ENCODE measurements at places on chromosomes 1 and 21.

- DNase-seq, result peak; percentile 66
Measured at GRCh38 chr1:22641906-22642636, 1.4 kb upstream of the C1QC start.

GRCh38 chr1:56964349-56965017 lies 1.3 kb downstream of the C8B start:
- no peak for DNase-seq

DNA sequence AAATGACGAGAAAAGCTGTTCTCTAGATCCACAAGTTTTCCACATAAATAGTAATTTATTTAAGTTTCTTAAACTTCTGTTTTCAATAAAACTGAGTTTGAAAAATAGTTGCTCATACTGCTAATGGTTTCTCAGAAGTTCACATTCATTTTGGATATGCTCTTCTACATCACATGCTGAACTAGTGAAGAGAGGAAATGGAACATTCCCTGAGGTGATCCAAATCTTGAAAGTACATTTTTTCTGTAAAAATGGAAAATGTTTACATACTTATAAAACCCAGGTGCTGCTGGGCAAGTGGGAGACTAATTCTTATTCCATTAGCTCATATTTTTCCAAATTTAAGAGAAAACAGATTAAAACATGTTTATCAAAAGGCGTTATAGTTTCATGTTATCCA lies 111.7 kb downstream of the ADGRL4 start:
- no peak for DNase-seq

- DNase-seq, result no peak
Measured at GRCh38 chr1:183783342-183783741, 21.6 kb upstream of the RGL1 start.

DNA sequence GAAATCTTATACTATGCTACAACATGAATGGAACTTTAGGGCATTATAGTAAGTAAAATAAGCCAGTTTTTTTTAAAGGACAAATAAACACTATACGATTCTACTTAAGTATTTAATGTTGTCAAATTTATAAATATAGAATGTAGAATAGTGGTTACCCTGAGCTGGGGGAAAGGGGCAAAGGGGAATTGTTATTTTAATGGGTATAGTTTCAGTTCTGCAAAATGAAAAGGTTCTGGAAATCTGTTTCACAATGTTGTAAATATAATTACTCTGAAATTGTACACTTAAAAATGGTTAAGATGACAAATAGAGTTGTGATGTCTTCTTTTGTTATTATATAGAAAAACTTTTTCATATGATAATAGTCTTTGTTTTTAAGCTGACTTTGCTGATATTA lies 366.3 kb downstream of the MRPL39 start:
- no peak for DNase-seq

DNA sequence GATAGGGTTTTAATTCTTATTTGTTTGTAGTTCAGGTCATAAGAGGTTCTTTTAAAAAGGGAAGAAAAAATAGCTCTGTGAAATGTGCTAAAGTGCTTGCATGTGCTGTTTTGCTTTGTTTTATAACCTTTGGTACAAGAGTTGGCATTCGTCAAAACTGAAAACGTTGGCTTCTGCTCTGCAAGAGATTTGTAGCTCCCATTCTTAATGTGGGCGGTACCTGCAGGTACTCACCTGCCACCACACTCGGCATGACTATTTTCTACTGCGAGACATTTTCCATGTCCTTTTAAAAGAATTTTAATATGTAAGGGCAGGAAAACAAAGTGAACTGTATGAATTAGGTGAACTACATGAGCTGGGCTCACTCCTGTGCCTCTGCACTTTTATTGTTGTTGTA lies 92.6 kb downstream of the ADARB1 start:
- no peak for DNase-seq

GRCh38 chr1:99673315-99673714 lies 27.4 kb downstream of the PALMD start:
- no peak for DNase-seq

DNA sequence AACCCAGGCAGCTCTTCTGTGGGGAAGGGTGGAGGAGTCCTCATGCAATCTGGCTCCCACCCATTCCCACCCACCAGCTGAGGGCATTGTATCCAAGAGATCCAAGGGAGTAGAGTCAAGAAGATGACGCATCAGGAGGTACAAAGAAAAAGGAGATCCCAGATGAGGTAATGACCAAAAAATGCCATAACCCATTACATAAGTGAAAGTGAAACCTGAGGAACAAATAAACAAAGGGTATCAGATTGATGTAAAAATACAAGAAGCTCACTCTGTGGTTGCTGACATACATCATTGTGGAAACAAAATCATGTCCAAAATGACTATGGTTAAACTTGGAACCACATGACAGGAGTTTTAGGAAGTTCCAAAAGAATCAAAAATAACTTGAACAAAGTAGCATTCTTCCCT lies 42.5 kb downstream of the CCN1 start:
- no peak for DNase-seq

DNA sequence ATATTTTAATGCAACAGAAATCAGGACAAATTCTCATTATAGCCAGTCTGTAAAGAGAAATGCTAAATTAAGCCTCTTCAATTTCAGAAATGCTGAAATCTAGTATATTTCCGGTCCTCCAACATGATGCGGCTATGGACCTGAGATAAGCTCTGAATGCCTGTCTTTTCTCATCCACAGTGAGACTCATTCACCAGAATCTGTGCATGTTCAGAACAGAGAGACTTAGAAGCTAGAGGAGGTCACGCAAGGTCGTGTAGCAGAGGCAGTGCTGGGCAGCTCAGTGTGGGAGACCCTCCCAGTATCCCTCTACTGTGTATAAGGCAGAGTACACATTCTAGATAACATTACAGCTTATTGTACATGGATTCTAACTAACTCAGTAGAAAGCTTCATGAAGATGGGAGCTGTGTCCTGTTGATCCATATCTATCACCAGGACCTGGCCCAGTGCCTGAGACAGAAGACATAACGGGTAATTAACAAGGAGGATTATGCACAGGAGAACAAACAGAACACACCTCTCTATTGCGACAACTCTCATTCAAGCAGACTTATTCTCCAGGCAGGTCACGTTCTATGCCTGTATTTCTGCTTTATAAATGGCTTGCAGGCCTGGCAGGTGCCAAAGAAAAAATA lies 97.0 kb upstream of the COA6 start:
- DNase-seq, result no peak

- DNase-seq, result no peak
Measured at GRCh38 chr1:154944401-154945159, 8.1 kb upstream of the PMVK start.

DNA sequence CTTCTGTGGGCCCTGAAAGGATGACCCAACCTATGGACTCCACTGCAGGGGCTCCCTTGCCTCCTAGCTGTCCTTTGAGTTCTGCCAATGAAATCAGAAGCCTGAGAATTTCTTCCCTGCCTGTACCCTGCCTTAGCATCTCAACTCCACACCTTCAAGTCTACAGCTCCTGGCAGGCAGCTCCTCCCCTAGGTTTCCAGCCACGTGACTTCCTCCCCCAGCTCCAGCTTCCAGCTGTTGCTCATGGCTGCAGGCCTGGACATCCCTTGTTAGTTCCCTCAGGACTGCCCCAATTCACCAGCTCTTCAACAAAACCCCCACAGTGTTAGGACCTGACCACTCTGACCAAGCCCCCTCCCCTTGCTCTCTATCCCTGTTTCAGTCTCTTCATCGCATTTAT lies 2.4 kb downstream of the RCAN1 start:
- DNase-seq, result no peak

DNA sequence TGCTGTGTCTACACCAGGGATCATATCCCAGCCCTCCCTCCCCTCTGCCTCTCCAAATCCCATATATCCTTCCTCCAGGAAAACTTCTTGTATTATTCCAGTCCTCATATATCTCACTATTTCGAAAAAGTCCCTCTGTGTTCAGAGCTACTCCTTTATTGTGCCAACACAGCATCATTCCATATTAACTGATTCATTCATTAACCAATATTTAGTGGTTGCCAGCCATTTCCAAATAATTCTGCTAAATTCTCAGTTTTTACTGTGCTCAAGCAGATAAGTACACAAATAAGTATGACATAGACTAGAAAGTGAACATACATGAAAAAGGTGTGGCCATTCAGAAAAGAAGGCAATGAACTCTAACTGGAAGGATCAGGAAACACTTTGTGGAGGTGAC lies 241.6 kb upstream of the DUSP10 start:
- no peak for DNase-seq

GRCh38 chr1:155120253-155120652 lies 7.4 kb upstream of the EFNA1 start:
- DNase-seq, result no peak

GRCh38 chr1:156476501-156477298 lies 23.9 kb downstream of the MEF2D start:
- peak; percentile 61 for DNase-seq

GRCh38 chr1:203288400-203288799 lies 16.9 kb upstream of the BTG2 start:
- DNase-seq, result no peak

GRCh38 chr1:40315795-40316594 lies 1.1 kb downstream of the COL9A2 start:
- DNase-seq, result no peak

GRCh38 chr1:172778456-172779455 lies 119.9 kb downstream of the FASLG start:
- DNase-seq, result no peak

- no peak for DNase-seq
Measured at GRCh38 chr1:22141554-22142314, 1.2 kb downstream of the WNT4 start.

DNA sequence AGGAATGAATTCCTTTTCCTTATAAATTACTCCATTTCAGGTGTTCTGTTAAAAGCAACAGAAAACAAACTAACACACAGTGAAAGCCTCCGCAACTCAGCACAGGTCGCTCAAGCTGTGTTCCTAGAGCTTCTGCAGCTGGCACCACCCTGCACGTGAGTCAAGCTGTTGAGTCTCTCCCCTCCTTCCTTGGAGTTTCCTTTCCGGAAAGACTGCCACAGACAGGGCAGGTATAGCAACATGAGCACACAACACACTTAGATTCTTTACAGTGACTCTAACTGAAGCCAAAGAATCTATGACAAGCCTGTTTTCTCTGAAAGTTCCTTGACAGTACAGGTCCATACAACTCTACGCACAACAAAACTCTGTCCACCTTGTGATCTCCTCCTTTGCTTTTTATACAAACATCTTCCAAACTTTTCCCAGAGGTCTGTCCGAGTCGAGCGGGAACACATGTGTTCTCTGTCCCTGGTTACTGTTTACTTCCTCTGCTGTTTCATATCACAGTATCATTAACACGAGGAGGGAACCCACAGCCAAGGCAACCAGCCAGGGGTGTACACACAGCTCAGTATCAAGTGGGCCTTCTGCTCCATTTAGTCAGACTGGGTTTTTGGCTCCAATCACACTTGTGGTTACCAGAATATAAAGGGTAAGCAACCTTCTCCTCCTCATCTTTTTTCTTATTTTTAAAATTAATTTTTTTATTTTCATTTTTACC lies 38.7 kb upstream of the DESI2 start:
- no peak for DNase-seq

DNA sequence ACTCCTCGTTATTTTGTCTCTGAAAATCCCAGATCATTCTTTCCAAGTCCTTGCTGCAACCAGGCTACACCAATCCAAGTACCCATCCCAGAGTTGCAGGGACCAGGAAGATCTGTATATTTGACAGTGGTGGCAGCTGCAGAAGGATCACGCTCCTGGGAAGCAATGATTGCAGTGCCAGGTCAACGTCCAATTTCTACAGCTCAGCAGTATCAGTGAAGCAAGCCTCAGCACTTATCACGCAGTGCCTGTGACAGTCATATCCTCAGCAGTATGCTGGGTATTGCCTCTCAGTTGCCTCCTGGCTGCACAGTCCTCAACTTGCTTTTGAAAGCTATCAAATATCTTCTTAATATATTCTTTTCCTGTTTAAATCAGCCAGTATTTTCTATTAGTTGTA lies 66.7 kb downstream of the BARHL2 start:
- DNase-seq, result no peak

GRCh38 chr1:209095627-209096595 lies 487.6 kb upstream of the CAMK1G start:
- DNase-seq, result peak; percentile 36

DNA sequence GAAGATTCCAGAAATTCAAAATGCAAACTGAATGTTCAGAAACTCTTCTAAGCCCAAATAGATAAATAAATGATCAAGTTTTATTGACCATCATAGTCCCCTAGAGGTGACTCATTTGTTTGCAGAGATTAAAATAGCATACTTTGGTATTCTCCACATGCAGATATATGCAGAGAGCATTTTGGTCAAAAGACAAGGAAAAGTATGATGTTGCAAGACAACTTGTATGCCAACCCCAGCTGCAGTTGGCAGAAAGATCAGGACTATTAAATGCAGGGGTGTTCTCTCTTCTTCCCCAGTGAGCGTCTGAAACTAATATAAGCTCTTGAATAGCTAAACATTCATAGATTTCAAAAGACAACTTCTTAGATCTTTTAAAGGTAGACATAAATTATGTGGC lies 404.9 kb downstream of the LTN1 start:
- DNase-seq, result no peak

GRCh38 chr1:30685796-30686165 lies 37.6 kb downstream of the MATN1 start:
- no peak for DNase-seq

- no peak for DNase-seq
Measured at GRCh38 chr1:87914396-87914795, 585.7 kb downstream of the LMO4 start.
